Islet precursor cell (in vitro differentiated cells): ENCODE measurements at places on chromosomes 5 and 9.

- DNase-seq = peak; percentile 73
Observed at GRCh38 chr5:141349917-141350619, at the start of gene PCDHGB1. PCDHGB1 (plus strand) TSS chr5:141350099; CDS start chr5:141350261, 162 bp downstream.

DNA sequence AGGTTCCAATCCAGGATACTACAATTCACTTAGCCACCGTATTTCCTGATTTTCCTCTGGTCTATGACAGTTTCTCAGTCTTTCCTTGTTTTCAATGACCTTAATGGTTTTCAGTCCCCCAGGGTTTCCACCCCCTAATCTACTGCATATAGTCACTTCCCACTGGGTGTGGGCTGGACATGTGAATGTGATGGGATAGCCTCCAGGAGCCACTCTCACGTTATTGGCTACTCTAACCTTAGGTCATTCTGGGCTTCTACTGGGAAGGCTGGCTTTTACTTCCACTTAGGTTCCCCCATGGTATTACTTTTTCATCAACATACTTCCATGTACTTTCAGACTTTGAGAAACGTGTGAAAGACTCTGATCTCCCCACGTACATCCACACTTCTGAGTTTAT is 46.5 kb downstream of the ISOC1 start:
- no peak for DNase-seq

DNA sequence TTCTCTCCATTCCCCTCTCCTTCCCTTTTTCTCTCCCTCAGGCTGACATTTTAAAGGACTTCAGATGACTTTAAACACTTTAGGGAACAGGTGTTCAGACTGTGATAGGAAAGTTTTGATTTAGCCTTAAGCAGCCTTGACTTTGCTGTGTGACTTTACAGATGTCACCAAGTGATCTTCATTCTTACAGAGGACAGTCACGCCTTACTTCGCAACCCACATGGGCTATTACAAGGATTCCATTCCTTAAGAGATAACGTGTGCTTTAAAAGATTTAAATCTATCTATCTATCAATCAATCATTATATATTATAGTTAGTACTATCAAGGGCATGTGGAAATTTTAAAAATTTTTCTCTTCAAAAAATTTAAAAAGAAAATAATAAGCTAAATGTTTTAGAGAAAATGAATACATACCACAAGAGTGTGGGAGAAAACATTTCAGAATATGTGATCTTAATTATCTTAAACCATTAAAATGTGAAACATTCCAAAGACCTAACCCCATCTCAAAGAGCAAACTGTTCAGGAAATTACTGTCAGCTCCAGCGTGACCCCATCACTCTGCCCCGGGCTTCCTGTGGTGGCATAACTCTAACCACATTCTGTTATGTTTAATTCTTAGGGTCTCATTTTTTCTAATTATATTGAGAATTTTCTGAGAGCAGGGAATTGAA is 530.5 kb downstream of the SEMA5A start:
- no peak for DNase-seq

- no peak for DNase-seq
Observed at GRCh38 chr5:32990593-32991420, 279.7 kb downstream of the NPR3 start.

DNA sequence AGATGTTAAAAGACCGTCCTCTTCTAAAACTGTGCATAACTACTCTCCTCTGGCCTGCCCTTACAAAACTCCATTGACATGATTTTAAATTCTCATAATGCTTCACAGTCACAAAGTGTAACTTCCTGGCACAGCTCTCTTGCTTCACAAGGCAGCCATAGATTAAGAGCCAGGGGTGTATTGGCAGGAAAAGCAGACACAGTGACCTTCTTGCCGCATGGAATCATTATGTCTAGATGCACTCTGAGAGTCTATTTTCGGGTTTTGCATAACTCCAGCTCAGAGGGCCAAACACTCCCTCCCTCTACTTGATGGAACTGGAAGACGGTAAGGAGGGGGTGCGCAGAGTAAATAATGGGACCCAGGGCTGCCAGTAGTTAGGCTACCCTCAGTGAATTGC is 110.1 kb downstream of the MARCHF3 start:
- no peak for DNase-seq

DNA sequence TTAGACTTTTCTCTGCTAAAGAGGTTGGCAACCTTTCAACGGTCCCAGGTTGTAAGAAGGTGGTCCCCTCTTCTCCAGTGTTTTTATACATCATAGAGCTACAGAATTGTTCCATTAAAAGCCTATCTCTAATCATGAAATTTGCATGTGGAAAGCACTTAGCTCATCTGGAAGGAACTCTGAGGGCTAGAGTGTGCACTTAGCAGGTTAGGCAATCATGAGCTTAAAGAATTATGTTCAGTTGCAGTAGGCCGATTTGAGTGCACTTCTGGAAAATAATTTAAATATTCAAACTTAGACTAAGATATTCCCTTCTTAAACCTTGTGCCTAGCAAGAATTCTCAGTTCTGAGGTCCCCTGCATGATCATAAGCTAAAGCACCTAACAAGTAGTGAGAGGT is 468.7 kb downstream of the SPATA31D1 start:
- no peak for DNase-seq

DNA sequence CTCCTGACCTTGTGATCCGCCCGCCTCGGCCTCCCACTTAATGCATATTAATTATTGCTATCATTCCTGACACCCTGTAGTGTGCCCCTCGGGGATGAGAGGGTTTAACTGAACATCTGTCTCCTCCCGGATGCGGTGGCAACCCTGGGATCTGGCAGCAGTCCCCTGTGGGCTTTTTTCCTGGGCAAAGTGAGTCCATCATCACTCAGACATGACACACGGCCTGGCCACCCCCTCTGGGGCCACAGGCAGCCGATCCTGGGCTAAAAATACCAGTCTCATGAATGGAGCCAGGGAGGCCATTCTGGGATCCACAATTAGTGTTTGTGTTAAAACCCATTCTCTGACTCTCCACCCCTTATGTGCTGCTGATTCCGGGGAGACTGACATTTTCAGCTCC is 161.2 kb downstream of the RGS3 start:
- peak; percentile 53 for DNase-seq

GRCh38 chr5:171647043-171647903 is 138.3 kb upstream of the SMIM23 start:
- peak; percentile 90 for DNase-seq

GRCh38 chr9:92424340-92424739 is at the start of gene OMD:
OMD (minus strand) TSS chr9:92424471; CDS start chr9:92417558, 6,913 bp downstream.
- no peak for DNase-seq

DNA sequence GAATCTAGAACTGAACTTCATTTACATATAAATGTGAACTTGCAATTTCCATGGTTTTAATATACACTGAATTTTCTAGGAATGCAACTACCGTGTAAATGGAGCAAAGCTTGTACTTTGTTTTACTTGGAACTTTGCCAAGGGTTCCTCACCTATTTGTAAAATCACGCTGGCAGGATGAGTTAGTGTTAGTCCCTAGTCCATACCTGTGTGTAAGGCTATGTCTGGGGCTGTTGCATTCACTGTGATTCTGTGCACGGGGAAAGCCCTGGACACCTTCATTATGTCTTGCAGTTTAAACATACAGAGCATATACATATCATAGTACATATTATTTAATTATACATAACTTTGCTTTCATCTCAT is 119.9 kb downstream of the PAX5 start:
- no peak for DNase-seq

GRCh38 chr5:2038321-2039179 is 155.8 kb upstream of the IRX4 start:
- DNase-seq = peak; percentile 95

- DNase-seq = no peak
Observed at GRCh38 chr5:67669916-67670315, 473.3 kb upstream of the CD180 start.

DNA sequence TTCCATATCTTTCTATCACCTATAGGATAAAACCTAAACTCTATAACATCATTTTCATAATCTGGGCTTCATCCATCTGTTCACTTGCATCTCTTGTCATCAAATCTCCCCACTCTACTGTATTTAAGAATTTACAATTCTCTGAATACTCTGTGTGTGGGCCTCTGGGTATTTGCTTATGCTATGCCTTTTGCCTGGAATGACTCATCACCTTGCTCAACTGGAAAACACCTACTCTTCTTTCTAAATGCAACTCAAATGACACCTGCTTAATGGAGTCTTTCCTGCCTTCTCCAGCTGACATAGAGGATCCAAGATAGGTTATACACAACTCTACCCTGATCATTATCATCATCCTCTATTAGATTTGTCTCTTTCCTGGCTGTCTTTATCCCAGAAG is 421.7 kb downstream of the SPATA31D1 start:
- no peak for DNase-seq

DNA sequence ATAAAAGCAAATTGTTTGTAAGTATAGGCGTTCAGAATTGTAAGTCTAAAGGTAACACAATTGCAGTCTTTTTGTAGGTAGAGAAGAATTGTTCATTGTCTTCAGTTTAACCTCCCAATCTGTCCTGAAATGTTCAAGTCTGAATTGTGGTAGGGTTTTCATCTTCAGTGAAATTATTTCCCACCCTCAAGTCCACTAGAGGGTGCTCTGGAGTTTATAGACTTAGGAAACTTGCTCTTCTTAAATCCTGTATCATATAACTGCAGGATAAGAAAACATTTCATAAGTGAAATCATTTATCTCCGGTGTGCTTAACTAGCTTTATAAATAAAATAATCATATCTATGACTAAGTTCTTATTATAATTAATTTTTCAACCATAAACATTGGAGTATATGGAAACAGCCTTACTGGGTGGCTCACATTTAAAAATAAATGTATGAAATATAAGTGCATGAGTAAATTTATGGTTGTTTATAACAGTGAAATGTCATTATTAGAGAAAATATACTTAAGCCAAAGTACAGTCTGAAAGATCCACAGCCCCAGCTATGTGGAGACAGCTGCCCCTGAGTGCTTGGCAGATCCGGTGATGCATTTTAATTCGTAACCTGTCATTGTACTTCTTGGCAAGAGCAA is 182.4 kb upstream of the OTULINL start:
- no peak for DNase-seq

- DNase-seq = no peak
Observed at GRCh38 chr5:8188874-8189565, 320.1 kb downstream of the MTRR start.

DNA sequence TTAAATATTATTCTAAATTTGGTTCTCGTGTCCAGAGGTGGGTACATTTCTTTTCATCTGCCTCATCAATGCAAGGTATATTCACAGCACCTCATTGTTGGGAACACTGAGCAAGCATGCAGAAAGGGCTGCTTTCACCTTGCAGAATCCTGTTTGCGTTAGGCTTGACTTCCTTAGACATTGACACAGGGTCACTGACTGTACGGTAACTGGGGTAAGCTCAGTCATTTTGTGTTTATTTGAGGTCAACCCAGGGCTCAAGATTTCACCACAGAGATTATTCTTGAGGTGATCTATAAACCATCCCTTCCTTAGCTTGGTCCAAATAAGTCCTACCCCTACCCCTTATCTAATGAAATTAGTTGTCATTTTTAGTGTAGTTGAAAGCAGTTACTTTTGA is 1.7 kb upstream of the PTPDC1 start:
- no peak for DNase-seq

DNA sequence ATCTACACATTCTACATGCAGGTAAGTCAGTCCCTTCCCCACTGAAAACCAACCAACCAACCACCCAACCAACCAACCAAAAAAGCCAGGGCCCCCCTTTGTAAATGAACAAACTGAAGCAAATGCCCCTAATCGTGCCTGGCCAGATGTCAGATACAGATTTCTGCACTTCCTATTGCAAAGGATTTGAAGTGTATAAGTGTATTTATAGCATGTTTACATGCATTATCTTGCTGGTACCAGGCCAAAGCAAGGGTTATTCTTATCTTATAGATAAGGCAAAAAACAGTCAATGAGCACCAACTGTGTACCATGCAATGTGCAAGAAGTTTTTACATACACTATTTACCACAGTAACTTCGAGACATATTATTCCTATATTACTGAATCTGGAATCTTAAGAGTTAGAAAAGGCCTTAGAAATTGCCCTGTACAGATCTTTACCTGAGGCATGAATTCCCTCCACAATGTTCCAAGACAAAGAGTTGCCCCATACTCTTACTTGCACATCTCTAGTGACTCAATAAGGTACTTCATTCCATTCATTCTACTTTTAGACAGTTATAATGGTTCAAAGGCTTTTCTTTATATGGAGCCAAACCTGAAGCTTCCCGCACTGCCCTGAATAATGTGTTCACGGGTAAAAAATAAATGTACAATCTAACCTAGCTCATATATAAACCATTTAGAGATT is 51.7 kb upstream of the NR5A1 start:
- DNase-seq = no peak

- peak; percentile 93 for DNase-seq
Observed at GRCh38 chr5:174571662-174572397, 152.6 kb upstream of the MSX2 start.

GRCh38 chr9:98763986-98764745 is 32.2 kb downstream of the ANKS6 start:
- no peak for DNase-seq

GRCh38 chr5:110594866-110595265 is 131.6 kb downstream of the TMEM232 start:
- DNase-seq = no peak

- DNase-seq = no peak
Observed at GRCh38 chr9:83208065-83208850, 145.3 kb upstream of the RASEF start.

DNA sequence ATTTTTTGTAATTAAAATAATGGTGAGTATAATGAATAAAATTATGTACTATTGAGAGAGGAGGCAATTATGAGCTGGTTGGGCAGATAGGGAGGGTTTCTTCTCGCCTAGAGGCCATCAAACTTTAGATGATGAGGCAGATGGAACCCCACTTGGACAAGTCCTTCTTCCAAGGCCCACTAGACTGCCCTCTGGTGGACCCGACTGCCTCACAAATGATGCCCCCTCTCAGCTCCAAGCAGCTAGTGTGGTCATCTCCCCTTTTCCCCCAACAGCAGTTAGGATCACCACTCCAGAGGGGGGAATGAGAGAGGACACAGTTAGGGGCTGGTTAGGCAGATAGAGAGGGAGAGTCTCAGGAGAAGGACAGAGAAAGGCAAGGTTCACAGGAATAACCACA is 348.0 kb upstream of the CDH18 start:
- no peak for DNase-seq

DNA sequence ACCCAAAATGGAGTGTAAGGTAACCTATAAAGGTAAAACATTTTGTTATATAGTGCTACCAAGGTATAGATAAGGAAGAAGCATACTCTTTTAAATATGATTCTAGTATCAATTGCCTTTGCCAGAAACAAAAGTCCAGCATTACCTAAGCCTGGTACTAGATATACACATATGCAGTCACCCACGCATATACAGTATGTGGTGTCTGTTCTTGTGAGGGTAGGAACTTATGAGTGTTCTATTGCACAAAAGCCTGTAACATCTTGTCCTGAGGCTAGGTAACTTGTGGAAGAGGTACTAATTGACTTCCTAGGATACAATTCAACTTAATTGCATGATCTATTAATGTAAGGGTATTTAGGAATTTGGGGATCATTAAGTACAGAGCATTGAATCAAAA is 31.3 kb upstream of the IFNE start:
- DNase-seq = no peak

DNA sequence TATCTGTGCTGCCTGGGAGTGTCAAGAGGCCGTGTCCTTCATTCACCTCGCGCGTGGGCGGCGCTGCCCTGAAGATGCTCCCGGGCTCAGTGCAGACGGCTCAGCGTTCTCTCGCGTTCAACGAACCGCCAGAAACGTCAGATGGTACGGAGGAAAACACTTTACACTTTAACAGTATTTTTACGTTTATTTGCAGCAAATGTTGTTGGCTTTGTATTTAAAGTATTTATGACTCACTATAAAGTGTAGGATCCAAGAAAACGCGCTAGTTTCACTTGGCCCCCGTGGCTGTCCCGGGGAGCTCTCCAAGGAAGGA is 544 bp upstream of the ERCC6L2 start:
- DNase-seq = peak; percentile 59
